CD8-positive, alpha-beta memory T cell (primary cell): ENCODE measurements at places on chromosomes 2 and 18. TPM values are rescaled to one million over a fixed set of nuclear protein-coding genes. Genes with fewer than 3 reads are reported as not detected.

DNA sequence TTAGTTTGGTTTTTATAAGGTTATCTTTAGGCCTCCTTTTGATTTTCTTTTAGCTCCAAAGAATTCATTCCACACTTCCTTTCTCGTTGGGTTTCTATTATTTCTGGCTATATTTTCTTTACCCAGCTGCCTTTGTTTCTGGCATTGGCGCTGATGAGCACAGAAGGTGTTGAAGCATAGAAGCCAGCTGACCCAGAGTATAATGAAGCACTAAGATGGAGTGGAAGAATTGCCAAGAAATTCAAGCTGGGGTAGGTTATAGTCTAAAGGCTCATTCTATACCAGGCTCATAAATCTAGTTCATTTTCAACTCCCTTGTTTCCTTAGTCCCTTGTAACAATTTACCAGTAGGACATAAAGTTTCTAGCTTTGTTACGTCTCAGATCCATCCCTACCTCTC lies 169.5 kb downstream of the HRH4 start:
- no peak for DNase-seq

DNA sequence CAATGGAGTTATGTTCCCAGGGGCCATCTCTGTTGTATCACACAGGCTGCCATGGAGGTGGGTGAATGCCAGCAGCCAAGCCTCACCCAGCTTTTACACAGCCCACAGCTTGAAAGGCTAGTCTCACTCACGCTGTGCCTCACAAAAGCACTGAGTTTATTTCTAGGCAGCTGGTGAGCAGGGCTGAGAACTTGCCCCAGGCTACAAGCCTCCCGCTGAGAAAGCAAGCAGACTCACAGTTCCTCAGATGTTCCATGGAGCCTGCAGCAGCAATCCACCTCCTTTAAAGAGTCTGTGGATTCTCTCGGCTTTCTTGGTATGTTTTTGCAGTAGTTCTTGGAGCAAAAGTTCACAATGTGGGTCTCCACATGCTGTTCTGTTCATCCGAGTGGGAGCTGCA lies 40.9 kb upstream of the ALKAL2 start:
- DNase-seq, result no peak

IL1F10 gene
- not detected for total RNA-seq

DNA sequence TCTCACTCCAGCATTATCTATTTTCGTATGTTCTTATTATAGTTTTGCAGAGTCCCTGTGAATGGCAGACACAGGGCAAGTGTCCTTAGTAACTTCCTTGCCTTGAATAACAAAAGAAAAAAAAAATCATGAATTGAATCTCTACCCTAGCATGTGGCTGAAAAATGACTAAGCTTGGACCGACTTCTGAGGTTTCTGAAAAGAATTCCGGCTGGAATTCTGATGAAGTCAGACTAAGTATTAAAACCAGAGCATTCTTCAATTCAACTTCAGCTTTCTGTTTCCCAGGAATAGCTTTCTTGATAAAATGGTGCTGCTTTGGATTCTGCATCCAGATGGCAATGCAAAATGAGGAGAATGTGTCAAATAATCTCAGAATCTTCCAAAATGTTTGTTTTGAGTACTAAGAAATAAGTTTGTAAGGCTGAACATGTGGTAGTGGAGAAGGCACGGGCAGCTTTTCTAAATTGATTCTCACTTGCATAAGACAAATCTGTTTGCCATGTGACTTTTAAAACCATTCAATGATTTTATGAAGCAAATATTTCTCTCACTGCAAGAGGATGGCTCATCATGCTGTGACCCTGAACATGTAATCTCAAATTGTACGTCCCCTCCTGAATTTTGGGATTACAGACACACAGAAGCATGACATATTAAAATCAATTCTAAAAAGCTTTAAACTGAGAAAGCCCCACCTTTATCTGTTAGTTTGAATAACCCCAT lies 1462.8 kb upstream of the LRRTM1 start:
- DNase-seq, result no peak

GRCh38 chr2:195575016-195575415 lies 82.0 kb upstream of the SLC39A10 start:
- DNase-seq, result no peak

DNA sequence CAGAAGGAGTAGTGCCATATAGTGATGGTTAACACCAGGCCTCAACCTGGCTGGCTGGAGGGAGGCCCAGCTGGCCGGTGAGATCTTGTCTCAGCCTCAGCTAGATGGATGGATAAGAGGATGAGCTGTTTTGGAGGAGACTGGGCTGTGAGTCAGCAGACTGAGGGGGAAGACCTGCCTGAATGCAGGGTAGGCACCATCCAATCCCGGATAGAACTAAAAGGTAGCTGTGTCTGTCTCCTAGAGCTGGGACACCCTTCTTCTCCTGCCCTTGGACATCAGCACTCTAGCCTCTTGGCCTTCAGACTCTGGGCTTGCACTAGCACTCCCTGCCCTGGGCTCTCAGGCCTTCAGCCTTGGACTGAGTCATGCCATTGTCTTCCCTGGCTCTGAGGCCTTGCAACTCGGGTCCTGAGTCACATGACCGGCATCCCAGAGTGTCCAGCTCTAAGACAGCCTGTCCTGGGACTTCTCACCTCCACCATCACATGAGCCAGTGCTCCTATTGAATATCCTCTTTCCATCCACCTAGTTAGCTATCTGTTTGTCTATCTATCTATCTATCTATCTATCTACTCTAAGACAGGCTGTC lies 131.3 kb downstream of the TPO start:
- no peak for DNase-seq

DNAH6 gene
- 0.24 TPM for total RNA-seq

DNA sequence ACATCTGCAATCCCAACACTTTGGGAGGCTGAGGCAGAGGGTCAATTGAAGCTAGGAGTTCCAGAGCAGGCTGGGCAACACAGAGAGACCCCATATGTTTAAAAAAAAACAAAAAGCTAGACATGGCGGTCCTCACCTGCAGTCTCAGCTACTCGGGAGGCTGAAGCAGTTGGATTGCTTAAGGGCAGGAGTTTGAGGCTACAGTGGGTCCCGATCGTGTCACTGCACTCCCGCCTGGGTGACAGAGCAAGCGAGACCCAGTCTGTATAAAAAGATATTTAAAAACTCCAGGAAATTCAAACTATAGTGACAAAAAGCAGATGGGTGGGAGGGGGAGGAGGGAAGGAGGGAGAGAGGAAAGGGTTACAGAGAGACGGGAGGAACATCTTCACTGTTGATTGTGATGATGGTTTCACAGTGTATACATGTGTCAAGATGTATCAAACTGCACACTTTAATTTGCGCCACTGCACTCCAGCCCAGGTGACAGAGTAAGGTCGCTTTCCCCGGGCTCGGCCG lies 942 bp upstream of the ZNF236 start:
- no peak for DNase-seq

DNA sequence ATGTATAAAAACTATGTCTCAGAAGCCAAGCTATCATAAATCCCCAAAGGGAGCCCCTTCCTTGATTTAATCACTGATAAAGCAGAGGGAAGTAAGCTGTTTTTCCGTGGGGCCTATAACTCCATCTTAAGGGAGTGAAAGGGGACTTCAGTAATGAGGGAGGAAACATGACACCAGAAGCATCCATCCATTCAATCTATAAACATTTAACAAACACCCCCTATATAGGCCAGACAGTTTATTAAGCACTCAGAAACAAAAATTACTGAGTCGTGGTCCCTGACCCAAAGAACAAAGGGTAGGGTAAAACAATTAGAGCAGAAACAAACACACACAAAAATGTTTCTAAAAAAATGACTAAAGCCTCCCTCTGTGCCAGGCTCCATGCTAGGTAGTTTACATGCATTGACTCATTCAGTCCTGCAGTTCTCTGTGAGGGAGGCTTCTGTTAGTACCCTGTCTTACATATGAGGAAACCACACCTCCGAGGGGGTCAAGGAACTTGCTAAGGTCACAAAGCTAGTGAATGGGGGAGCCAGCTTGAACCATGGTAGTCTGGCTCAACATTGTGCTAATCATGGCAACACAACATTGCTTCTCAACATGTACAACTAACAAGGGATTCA lies 472.1 kb downstream of the CDH2 start:
- DNase-seq, result no peak

GRCh38 chr2:36449943-36450392 lies 94.4 kb downstream of the CRIM1 start:
- no peak for DNase-seq

DNA sequence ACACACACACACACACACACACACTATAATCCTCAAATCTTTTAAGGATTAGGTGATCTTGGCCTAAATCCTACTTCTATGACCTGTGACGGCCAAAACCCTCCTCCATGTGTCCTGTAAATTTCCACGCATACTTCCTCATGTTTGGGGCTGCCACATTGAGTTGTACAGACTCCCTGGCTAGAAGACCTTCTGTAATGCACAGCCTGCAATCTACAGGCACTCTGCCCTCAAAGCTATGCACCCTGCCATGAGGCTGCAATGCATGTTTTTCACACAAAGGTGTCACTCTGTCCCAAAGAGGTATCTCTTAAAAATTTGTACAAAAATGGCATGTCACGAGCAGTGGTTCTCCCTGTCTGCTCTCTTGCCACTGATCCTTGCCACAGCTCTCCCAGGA lies 26.4 kb upstream of the B4GALT6 start:
- DNase-seq, result no peak

- DNase-seq, result no peak
Measured at GRCh38 chr2:2269989-2270562, 61.0 kb downstream of the MYT1L start.

MDH1B gene
- 0.81 TPM for total RNA-seq

SLC4A3 gene
- total RNA-seq, result not detected

NGEF gene
- 0.38 TPM for total RNA-seq

DNA sequence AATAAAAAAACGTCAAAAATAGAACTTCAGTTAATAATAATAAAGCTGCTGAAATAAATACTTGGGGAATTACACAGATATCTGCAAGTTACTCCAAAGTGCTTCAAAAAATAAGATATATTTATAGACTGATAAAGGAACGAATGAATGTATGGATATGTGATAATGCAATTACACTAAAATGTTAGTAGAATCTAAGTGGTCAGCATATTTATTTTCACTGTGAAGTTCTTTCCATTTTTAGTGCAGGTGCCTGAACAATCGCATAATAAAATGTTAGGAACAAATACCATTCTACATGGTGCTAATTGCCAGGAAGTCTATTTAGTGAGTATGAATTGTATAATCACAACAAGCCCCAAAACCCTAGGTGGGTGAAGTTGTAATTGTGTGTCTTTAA lies 169.6 kb upstream of the RGPD4 start:
- no peak for DNase-seq

GRCh38 chr2:241309684-241310117 lies 5.8 kb downstream of the HDLBP start:
- peak; percentile 48 for DNase-seq

- DNase-seq, result no peak
Measured at GRCh38 chr2:130387071-130387400, 31.2 kb downstream of the PTPN18 start.

CIB4 gene
- total RNA-seq, result not detected

ID2 gene
- 165 TPM for total RNA-seq

DNA sequence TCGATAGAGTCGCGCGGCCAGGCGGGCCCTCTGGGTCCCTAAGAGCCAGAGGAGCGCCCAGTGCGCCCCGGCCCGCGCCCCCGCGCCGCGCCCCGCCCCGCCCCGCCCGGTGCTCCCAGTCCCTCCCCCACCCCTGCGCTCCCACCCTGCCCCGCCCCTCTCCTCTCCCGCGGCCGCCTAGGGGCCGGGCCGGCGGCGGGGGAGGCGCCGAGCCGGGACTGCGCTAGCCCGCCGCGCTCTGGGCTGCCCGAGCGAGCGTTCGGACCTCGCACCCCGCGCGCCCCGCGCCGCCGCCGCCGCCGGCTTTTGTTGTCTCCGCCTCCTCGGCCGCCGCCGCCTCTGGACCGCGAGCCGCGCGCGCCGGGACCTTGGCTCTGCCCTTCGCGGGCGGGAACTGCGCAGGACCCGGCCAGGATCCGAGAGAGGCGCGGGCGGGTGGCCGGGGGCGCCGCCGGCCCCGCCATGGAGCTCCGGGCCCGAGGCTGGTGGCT lies at the start of gene GPC1:
Gene GPC1, plus strand, starts transcription at position 207 of the 491 bp plus-strand sequence. Its CDS starts 256 bp downstream, at position 463.
- DNase-seq, result no peak

RGPD4 gene
- total RNA-seq, result 0.72 TPM

GRCh38 chr2:139790807-139791752 lies 1010.9 kb upstream of the NXPH2 start:
- no peak for DNase-seq
